Stimulated activated CD4-positive, alpha-beta T cell treated with anti-CD3 and anti-CD28 coated beads, Interleukin-15, amount 100 ng/mL, for 48 hours (primary cell): ENCODE measurements at places on chromosomes 2 and 18.

DNA sequence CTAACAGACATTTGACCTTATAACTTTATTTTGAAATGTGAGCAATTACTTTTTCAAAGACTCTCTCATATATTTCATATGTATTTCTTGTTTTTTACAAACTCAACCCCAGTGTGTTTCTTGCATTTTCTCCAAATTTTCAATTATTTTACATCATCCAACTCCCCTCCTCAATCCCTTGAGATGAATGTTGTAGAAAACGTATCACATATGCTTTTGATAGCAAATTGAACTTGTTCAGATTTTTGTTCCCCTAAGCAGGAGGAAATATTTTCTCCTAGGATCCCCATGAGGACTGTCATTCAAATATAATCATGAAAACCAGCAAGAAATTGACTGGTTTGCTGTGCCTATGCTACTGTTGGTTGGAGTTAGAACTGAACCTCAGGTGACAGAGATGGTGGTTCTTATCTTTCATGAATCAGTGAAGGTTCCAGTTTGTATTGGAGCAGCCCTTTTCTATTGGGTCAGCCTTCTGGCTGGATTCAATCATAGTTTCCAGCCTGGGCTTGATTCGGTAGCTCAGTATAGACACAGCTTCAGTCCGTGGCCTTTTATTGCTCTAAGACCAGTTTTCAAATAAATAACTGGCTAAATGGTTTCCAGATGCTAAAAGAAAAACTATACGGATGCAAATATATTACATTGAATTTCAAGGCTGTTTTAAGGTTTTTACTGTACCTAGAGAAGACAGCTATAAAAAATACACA lies 591.0 kb downstream of the EPHA4 start:
- DNase-seq, result no peak

- no peak for DNase-seq
These were observed 44.2 kb downstream of the DPYSL5 start for GRCh38 chr2:26892133-26892532.

GRCh38 chr2:165057931-165058330 lies 102.6 kb upstream of the SLC38A11 start:
- no peak for DNase-seq

GRCh38 chr2:238433941-238434845 lies 7.5 kb downstream of the ASB1 start:
- DNase-seq, result no peak

DNA sequence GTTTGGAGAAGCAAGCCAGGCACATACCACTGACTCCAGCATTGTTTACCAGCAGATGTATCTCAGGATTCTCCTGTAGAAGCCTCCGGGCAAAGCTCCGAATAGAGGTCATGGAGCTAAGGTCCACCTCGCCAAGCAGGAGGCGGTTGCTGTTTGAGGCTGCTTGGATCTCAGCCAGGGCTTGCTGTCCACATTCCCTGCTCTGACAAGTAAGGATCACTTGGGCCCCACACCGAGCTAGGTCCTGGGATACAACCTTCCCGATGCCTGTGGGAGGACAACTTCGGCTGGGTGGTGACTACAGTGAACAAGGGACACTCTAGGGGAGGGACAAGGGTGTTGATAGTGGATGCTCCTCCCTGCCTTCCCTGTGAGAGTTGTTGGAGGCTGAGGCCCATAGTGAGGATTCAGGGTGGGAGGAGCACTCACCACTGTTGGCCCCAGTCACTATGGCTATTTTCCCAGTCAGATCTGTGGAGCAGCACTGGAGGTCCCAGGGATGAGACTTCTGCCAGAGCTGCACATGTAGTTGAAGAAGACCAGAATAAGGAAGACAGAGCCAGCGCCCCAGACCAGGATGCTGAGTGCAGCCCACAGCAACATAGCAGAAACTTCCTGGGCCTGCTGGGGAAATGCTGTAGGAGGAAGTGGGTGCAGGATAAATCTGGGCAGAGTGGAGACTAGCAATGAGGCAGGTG lies 8.3 kb downstream of the C2orf81 start:
- no peak for DNase-seq

DNA sequence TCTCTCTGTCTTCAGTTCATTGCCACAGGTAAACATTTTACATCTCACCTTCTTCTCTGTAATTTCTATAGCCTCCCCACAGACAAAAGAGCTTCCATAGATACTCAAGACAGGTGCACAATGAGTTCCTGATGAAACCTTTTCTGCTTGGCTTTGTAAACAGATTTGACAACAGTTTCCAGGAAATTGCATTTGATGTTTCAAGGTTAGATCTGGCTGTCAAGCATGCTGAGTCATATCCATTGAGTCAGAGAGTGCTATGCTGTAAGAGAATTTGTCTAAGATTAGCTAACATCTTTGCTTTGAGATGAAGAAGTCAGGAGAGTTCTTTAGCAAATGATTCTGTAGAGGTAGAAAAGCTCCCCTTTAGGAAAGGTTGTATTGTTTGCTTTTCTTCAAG lies 40.6 kb upstream of the MAP2 start:
- no peak for DNase-seq

DNA sequence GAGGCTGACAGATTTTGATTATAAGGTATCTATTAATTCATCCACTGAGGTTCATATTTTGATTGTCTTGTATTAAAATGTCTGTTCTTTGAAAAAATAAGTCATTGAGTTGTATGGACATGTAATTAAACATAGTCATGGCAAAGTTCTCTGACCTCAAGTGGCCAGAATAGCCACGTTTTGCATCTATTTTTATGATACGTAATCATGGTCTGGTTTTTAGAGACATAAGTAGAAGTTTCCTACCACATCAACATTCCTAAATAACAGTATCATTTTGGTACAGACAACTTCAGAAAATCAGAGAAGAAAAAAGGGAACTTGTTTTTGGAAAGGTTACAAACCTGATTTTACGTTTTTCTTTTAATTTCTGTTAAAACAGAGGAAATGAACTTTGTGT lies 47.6 kb downstream of the COL5A2 start:
- DNase-seq, result no peak

GRCh38 chr2:172099472-172100079 lies 3.1 kb downstream of the DLX2 start:
- DNase-seq, result no peak

DNA sequence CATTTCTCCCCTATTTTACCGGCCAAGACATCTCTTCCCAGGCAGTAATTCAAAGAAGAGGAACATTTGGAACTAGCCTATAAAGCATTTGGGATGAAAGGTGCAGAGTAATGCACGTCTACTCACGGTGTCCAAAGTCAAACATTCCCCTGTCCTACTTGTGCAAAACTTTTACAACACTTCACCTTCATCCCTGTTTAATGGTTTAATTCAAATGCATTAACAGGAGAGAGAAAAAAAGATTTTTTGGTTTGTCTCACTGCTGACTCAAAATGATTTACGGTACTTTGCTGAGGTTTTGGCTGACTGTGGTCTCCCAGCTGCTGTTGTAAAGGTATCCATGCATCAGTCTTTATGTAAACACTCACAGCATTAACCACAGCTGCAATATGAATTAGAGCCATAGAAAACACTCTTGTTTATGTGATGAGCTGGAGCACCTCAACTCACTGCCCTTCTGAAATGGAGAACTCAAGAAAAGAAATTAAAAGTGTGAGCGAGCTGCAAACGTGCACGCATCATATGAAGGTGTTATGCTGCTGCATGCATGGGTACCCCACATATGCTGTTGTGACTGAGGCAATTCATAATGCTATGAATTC lies 220.5 kb downstream of the PIEZO2 start:
- no peak for DNase-seq

DNA sequence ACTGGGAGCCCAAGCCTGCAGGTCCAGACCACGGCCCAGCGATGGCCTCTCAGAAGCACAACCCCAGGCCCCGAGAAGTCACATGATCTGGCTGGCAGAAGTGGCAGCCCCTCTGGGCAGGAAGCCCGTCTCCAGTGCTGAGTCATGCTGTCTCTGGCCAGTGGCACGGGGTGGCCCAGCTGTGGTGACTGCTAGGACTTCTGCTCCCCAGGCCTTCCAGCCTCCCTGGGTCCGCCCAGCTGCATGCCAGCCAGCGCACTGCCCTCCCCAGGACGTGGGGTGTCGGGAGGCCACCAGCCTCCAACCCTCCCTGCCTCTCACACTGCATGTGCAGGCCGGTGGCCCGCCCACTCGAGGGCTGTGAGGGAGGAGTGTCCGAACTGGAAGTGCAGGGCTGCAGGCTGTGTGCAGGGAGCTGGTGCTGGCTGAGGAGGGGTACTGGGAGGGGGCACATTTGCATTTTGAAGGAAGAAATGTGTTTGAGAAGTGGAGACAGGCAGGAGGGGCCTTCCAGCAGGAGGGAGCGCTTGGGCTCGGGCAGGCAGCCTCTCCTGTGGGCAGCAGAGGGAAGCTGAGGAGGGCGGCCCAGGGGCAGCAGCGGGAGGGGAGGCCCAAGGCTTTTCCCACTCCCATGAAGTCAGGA lies 17.0 kb upstream of the HPCAL1 start:
- DNase-seq, result no peak

- DNase-seq, result no peak
These were observed 301.5 kb upstream of the MGAT5 start for GRCh38 chr2:133952420-133952819.

GRCh38 chr2:136486115-136486514 lies 279.2 kb upstream of the THSD7B start:
- no peak for DNase-seq

- DNase-seq, result no peak
These were observed 4.8 kb upstream of the GPR17 start for GRCh38 chr2:127641133-127641532.

DNA sequence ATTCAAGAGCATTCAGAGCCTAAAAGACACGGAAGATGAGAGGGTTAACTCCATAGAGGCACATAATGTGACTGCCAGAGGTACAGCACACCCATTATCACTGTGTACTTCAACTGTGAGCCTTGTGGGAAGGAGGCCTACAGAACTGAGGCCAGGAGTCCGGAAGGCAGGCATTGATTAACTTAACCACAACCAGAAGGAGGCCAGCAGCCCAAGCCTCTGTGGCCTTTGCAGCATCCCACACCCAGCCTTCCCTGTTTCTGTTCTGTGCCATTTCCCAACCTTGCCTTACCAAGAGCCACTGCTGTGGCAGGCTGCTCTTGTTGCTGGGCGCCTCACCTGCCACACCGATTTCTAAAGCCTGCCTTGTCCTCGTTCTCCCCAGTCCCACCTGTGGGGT lies 27.2 kb downstream of the SIGLEC15 start:
- no peak for DNase-seq

GRCh38 chr2:239055756-239056493 lies 208.0 kb downstream of the TWIST2 start:
- no peak for DNase-seq
